Mesothelial cell of epicardium (in vitro differentiated cells): ENCODE measurements at places on chromosomes 4 and X.

DNA sequence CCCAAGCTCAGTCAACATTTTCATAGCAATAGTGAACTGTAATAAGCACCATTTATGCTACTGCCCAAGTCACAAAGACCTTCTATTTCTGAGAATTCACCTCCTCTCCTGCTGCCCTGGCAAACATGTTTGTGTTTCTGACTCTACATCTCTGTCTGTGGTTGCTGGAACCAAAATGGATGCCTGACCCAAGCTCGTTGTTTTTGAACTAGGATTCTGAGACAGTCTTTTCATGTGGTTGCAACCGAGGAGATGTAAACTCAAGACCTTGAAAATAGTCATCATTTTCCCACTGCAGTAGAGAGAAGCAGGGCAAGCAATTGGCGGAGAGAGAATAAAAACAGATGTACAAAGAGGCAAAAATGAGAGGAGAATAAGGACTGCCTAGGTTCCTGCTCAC is 160.2 kb downstream of the RAB28 start:
- no peak for DNase-seq

GRCh38 chr4:1502976-1503375 is 96.7 kb upstream of the NKX1-1 start:
- DNase-seq = peak; percentile 35

- DNase-seq = no peak
Observed at GRCh38 chr4:53625888-53626287, 34.6 kb upstream of the LNX1 start.

DNA sequence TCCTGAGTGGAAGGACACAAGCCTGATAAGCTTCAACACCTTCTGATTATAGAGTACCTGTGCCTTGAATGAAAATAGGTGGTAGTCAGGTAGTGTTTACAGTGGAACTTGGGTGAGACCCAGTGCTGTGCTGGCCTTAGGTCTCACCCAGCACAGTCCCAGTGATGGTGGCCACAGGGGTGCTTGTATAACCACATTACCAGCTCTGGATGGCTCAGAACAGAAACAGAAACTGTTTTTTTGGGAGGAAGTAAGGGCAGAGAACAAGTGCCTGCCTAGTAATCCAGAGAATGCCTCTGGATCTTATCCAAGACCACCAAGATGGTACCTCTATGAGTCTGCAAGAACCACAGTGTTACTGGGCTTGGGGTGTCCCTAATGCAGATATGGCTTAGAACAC is 171.5 kb upstream of the DIPK2B start:
- no peak for DNase-seq

DNA sequence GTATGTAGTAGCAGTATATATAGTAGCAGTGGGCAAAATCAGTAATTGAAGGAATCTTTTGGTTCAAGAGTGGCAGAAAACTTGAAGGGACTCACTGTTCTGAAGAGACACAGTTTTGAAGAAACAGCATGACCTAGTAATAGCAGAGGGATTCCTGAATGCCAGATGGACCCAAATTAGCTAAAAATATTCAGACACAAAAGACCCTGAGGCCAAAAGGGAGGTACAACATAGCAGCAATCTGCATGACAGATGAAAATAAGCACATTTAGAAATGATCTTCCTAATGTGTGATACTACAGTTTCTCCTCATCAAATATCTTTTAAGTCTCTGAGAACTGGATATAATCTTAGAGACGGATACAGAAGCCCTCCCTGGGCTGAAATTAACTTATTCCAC is 536.6 kb downstream of the PPARGC1A start:
- DNase-seq = no peak

GRCh38 chrX:97046867-97047266 is 163.2 kb downstream of the RPA4 start:
- no peak for DNase-seq

DNA sequence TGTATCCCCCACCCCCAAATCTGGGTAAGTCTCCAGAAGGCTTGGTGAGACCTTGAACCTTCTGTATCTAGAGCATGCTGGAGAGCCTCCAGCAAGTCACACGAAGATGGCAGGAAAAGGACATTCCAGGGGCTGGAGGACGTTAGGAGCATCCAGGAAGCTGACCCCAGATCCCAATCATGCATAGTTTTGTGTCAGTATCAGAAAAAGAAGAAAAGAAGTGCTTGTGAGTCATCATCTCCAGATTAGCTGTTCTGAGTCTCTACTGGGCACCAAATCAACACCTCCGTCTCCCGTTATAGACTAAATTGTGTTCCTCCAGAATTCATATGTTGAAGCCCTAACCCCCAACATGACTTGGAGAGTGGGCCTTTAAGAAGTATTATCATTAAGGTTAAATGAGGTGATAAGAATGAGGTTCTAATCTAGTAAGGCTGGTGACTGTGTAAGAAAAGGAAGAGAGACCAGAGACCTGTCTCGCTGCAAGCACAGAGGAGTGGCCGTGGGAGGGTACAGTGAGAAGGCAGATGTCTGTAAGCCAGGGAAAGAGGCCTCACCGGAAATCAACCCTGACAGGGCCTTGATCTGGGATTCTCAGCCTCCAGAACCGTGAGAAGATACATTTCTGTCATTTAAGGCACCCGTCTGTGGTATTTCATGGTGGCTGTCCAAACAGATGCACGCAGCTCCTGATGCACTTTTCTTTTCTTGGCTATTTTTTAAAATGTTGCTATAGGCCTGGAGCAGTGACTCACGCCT is 38.1 kb upstream of the CLDN24 start:
- DNase-seq = no peak

- no peak for DNase-seq
Observed at GRCh38 chr4:168218645-168219044, 99.9 kb downstream of the DDX60 start.

GRCh38 chr4:53476232-53477037 is 99.0 kb downstream of the FIP1L1 start:
- DNase-seq = no peak

- no peak for DNase-seq
Observed at GRCh38 chrX:100642290-100642689, 1.7 kb upstream of the SRPX2 start.

DNA sequence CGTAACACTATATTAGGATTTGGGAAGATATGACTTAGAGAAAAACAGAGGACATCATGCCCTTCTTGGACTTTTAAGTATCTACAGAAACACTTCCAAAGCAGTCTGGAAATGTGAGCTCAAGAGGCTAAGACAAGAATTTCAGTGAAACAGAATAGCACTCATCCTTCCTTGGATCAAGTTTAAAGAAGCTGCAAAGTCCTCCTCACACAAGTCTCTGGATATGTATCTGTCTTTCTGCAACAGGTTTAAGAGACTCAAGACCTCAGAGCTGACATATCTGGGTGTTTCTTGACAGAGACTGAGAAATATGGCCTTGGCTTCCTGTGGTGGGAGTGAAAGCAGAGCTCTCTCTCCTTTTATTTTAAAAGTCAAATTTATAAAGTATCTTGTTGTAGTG is 82.5 kb upstream of the GIMD1 start:
- no peak for DNase-seq

DNA sequence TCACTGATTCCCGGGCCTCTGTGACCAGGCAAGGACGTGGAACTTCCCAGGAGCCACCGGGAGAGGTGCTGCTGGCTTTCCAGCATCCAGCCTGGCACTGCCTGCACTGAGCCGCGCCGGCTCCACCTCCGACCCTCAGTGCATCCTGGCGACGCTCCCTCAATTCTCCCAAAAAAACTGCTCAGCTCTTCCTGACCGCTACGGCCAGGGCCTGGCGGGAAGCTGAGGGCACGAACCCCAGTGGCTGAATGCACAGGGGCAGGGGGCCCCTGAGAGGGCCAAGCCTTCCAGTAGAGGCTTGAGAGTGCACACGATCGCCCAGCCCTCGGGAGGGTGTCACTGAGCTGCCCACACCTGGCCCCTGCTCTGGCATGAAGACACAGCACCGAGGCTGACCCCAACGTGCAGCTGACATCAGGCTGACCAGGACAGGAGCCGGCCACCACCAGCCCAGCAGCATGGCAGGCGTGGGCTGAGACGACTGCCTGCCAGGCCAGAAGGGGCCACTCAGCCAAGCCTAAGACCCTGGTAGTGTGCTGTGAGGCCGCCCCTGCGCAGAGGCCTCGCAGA is 6.9 kb downstream of the CTBP1 start:
- no peak for DNase-seq

- DNase-seq = no peak
Observed at GRCh38 chr4:83926950-83927349, 391.0 kb downstream of the GPAT3 start.

- DNase-seq = no peak
Observed at GRCh38 chr4:28435314-28435713, 1574.7 kb downstream of the STIM2 start.

DNA sequence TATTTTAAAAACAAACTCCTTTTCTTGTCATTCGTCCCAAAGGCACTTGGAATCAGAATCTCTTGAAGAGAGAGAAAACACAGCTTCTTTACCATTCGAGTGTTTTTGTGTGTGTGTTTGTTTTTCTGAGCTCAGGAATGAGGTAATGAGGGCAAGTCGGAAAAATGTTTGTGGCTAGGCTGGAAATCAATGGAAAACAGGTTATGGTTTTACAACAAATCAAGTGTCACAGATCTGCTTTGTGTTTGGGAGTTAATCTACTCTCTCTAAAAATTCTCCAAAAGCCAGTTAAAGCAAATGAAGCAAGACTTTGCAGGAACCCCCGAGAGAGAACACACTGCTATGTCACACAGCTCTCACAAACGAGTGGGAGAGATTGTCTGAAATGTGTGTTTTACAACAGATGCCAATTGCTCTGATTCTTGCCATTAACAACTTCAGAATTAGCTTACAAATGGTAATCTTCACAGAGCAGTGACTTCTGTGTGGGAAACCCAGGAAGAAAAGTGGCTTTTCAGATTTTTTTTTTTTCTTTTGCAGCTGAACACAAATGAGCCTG is 264.1 kb downstream of the CBLL2 start:
- no peak for DNase-seq

DNA sequence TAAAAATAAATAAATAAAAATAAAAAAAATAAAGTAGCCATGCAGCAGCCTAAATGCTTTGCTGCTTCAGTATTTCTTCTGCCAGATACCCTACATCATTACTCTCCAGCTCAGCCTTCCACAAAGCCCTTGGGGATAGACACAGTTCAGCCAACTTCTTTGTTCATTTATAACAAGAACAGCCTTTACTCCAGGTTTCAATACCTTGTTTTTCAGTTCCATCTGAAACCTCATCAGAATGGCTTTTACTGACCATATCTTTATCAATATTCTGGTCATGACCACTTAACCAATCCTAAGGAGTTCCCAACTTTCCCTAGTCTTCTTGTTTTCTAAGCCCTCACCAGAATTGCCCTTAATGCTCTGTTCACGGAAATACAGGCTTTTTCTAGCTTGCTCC is 128.3 kb upstream of the MED14 start:
- DNase-seq = no peak

DNA sequence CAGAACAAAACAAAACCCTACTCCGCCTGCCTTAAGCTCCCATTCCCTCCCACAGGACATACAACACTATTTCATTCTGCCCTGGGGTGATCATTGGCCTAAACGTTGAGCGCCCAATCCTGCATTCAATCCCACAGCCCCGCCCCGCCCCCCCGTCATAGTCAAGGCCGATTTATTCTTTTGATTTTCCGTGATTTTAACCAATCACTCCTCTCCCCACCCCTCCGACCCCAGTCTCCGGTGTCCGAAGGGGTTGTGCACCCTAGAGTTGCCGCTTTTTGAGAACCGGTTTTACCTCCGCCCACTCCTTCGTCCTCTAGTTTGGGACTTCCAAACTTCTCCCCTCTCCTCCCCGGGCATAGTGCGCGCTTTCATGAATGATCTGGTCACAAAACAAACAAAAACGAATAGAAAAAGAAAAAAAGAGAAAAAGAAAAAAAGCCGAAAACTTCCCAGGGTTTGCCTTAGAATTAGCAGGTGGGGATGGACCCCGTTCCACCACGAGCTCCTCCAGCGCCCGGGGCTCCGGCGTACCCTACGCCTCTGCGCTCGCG is 446 bp upstream of the UBE2A start:
- no peak for DNase-seq

- DNase-seq = no peak
Observed at GRCh38 chr4:183326853-183327252, 4.6 kb upstream of the CLDN24 start.

DNA sequence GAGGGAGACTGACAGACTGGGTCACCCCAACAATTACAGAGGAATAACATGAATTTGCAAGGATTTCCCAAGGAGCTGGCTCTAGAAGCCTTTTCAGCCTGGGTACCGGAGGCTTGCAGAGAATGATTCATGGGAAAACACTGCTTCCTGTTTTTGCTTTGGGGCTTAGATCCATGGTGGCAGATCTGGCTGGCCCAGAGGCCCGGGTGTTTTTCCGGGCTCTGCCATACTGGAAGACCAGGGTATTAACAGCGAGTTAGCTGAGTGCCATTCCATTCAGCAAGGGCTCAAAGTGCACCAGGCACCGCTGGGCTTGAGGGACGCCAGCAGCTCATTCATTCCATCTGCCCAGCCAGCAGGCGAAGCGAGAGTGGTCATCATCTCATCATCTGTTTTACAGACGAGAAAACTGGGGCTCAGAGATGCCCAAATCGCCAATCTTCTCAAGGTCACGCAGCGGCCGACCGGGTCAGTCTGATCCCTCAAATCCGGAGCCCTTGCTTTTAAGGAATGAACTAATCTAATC is 1.3 kb downstream of the WDR1 start:
- DNase-seq = no peak

GRCh38 chr4:75495476-75495875 is 18.7 kb downstream of the RCHY1 start:
- no peak for DNase-seq

DNA sequence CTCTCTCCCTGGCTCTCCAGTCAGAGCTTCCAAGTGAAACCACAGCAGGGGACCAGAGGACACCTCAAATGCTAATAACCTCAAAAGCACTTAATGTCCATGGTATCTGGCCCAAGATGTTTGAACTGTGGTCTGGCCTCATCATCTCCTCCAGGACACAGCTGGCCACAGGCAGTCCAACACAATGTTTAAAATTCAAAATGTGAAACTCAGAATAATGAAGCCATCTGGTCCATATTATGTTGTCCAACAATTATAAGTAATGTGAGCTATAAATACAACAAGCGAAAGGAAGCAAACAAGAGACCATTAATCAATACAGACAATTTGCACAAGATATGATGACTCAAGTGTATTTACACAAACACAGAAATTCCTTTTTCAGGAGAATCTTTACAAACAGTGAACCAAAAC is 90.7 kb upstream of the S100G start:
- DNase-seq = no peak

- DNase-seq = no peak
Observed at GRCh38 chrX:79100791-79101484, 43.5 kb upstream of the GPR174 start.
